ENCODE measurements at places on chromosomes 5 and 9. TPM values are rescaled to one million over a fixed set of nuclear protein-coding genes. Genes with fewer than 3 reads are reported as not detected.

DNA sequence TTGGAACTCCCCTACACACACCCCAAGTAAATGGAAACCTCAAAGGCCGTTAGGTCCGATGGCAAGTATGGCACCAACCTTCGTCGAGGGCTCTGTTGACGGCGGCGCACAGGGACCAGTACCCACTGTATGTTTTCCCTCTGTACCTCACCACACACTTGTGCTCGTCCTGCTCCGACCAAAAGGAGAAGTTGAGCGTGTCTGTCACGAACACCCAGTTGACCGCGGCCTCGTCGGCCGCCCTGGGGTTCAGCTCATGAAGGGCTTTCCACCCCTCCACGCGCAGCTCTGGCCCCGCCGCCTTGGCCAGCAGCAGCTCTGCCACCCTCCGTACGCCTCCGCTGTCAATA lies 24.0 kb downstream of the HNRNPK start:
- no peak for DNase-seq

DNA sequence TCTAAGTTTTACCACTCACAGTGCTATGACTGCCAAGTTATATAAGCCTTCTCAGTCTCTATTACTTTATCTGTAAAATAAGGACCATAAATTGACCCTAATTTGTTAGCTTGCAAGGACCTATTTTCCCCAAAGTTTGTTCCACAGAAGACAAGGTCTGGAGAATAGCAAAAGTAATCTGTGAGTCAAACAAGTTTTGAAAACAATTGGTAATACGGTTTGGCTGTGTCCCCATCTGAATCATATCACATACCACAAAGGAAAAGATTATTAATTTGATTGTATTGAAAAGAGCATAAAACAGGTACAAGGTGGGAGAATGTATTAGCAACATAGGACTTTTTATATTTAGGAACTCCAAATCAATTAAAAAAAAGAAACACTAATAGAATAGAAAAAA lies 124.0 kb upstream of the TARS1 start:
- no peak for DNase-seq

GRCh38 chr9:135265931-135266330 lies 178.5 kb downstream of the OLFM1 start:
- DNase-seq, result no peak

GRCh38 chr9:73583576-73583975 lies 431.9 kb downstream of the ANXA1 start:
- no peak for DNase-seq

- DNase-seq, result no peak
These were observed 9.8 kb downstream of the TMEM245 start for GRCh38 chr9:109109967-109110328.

- DNase-seq, result no peak
These were observed 77.0 kb upstream of the RASA1 start for GRCh38 chr5:87190687-87191086.

GRCh38 chr9:84711936-84712335 lies 42.4 kb downstream of the NTRK2 start:
- no peak for DNase-seq

GRCh38 chr5:151184316-151185042 lies 26.9 kb upstream of the ANXA6 start:
- no peak for DNase-seq

DNA sequence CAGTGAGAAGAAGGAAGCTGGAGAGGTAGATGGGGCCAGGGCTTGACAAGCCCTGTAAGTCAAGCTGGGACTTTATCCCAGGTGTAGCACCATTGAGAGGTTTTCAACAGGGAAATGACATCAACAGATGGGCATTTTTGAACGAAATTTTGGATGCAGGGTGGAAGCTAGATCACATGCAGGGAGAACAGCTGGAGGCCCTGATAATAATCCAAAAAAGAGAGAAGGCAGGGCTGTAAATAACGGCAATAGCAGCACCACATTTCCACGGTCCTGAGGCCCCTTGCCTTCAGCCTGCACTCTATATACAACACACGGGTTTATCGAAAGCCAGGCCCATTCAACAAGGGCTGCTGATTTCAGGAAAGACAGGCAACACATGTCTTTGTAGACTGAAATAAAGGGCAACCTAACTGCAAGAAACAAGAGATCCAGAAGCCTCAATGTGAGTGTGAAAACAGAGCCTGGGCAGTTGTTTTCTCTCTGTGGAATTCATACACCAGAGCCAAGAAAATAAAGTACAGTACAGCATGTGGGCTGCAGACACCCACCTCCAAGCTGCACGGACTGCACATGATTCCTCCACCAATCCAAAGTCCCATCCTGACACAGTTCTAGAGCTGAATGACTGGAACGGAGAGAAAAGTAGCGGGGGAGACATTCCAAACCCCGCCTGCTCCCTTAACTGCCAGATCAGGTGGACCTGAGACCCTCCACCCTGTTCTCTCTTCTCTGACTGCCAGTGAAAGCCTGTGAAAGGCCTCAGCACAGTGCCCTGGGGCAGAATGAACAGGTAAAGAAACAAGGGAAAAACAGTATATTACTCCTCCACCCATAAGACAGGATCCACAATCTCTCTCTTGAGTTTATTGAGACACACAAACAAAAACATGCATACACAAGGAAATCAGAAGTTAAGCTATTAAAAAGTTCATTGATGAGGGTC lies 36.3 kb downstream of the KLHL3 start:
- DNase-seq, result no peak

- peak; percentile 55 for DNase-seq
These were observed 1.2 kb upstream of the NSD1 start for GRCh38 chr5:177132136-177133095.

DNA sequence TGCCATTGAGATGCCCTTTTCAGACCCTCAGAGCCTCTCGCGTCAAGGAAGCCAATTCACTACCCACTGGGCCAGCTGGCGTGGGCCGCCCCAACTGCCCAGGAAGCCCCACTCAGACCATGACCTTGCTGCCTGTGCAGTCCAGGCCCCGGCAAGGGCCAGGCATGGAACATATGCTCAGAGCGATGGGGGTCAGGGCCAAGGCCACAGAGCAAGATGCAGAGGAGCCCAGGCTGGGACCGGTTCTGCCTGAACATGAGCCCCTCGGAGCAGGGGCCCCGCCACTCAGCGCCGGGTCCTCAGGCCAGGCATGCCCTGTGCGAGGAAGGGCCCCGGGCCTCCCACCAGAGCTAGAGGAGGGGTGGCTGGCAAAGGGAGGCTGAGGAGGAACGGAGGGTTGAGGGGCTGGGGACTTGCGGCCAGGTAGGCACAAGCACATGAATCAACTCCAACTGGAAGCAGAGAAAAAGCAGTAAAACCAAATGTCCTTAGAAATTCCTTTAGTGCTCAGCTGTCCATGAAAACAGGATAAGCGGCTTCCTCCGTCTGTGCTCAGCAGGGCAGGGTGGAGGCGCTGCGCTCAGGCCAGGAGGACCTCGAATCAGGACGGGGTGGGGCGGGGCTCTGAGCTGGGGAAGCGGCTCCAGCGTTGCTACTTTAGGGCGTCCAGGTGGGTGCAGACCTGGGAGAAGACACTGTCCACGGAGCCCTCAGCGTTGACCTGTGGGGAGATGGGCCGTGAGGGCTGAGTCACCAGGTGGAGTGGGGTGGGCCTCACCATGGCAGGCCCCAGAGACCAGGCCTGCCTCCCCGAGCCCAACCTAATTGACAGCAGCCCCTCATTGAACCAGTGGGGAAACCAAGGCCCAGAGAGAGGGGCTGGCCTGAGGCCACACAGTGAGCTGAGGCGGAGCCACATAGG lies 9.9 kb downstream of the AK1 start:
- DNase-seq, result no peak

GRCh38 chr9:125822902-125823301 lies 75.7 kb downstream of the PBX3 start:
- no peak for DNase-seq

GRCh38 chr5:66875315-66875714 lies 279.1 kb downstream of the MAST4 start:
- DNase-seq, result no peak

DNA sequence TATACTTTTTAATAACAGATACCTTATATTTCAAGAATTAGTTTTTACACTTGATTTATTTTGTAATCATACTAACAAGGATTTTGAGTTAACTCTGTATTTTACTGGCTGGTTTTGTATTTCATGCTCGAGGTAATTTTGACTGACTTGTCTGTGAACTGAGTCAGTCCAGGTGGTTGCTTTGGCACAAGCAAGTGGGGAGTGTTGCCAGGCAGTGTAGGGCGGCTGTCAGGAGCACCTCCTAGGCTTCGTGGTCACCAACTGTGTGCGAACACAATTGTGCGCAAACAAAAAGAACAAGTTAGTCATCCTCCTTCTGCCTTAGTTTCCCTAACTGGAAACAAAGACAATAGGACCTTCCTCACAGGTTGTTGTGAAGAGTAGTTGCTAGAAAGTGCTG lies 286.3 kb downstream of the ADGRV1 start:
- no peak for DNase-seq

DNA sequence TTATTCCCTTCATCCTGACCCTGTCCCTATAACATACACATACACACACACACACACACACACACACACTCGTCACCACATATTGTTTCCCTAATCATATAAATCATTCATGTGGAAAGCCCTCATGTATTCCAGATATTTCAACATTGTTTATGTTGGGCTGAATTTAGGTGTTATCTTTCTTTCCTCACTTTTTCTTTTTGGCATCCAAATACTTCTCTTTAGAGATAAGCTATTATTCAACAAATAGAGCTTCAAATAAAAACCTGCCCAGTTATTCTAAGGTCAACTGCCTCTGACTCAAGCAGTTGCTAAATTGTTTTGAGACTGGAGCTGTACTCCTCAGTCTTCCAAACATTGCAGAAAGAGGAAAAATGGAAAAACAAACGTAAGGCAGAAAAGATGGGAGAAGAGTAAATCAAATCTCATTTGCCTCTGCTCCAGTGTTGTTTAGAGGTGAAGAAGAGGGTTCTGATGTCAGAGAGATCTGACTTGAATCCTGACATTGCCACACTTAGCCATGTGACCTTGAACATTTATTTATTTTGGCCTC lies 215.7 kb downstream of the GAS1 start:
- no peak for DNase-seq

- DNase-seq, result no peak
These were observed 4.3 kb upstream of the MRNIP start for GRCh38 chr5:179862891-179863290.

Gene GBGT1
- total RNA-seq, result 25.7 TPM

Gene PSMB7
- 102 TPM for total RNA-seq

Gene ADAMTS6
- 2.0 TPM for total RNA-seq

Gene CEL
- 0.09 TPM for total RNA-seq

Gene NTNG2
- total RNA-seq, result 0.28 TPM

Gene TOR4A
- 5.1 TPM for total RNA-seq
